ENCODE measurements at places on chromosomes 1 and 21.

GRCh38 chr1:30732277-30732996 lies 9.1 kb upstream of the MATN1 start:
- DNase-seq: no peak

- DNase-seq: no peak
Measured at GRCh38 chr21:35169574-35169973, 120.5 kb upstream of the RUNX1 start.

DNA sequence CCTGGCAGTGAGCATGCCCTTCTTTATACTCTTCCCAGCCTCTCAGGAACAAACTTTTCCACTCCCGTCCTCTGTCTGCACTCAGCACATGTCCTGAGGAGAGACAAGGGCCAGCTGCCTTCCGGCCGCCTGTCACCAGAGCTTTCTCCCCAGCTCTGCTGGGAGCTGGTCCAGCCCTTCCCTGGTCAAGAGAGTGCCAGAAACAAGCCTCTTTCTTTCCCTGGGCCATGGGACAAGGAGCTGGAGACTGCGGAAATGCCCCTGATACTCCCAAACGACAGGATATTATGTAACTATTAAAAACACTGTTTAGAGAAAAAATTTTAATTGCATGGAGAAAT lies 10.4 kb downstream of the LAMB3 start:
- no peak for DNase-seq

DNA sequence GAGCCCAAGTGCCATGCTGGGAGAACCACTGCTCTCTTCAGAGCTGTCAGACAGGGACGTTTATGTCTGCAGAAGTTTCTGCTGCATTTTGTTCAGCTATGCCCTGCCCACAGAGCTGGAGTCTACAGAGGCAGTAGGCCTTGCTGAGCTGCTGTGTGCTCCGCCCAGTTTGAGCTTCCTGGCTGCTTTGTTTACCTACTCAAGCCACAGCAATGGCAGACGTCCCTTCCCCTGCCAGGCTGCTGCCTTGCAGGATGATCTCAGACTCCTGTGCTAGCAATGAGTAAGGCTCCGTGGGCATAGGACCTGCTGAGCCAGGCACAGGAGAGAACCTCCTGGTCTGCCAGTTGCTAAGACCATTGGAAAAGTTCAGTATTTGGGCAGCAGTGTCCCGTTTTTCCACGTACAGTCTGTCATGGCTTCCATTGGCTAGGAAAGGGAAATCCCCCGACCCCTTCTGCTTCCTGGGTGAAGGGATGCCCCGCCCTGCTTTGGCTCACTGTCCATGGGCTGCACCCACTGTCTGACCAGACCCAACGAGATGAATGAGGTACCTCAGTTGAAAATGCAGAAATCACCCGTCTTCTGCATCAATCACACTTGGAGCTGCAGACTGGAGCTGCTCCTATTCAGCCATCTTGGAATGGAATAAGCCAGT lies 31.9 kb downstream of the CYP4B1 start:
- no peak for DNase-seq

- DNase-seq: no peak
Measured at GRCh38 chr1:212987702-212988322, 27.9 kb downstream of the ANGEL2 start.

DNA sequence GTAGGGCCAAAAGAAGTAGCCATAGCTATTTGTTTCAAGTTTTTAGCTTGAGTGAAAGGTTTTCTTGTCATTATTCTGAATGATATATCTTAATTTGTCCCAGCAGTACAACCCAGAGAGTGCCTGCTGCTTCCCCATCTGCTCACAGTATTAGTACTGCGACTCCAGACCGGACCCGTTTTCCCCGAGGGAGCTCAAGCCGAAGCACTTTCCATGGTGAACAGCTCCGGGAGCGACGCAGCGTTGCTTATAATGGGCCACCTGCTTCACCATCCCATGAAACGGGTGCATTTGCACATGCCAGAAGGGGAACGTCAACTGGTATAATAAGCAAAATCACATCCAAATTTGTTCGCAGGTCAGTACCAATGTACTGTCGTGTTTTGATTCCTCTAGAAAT lies 37.2 kb upstream of the C1orf115 start:
- no peak for DNase-seq

- no peak for DNase-seq
Measured at GRCh38 chr21:38631676-38632075, 133.4 kb upstream of the ERG start.

DNA sequence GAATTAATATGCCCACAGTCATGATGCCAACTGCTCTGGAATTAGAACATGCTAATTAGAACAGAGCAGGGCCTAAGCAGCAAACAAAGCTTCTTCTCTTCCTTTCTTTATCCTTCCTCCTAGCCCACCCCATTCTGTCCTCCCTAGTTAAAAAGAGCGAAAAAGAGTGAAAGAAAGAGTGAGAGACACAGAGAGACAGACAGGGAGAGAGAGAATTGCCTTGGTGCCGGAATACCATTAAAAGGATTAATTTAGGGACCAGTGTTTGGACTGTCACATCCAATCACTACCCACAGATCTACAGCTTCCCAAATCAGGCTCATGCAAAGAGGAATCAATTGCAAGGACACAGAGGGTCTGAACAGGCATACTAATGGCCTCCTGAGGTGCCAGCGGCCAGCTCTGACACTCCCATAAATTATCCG lies 7.0 kb downstream of the ERI3 start:
- no peak for DNase-seq

- DNase-seq: no peak
Measured at GRCh38 chr1:14507262-14507661, 91.2 kb upstream of the KAZN start.

DNA sequence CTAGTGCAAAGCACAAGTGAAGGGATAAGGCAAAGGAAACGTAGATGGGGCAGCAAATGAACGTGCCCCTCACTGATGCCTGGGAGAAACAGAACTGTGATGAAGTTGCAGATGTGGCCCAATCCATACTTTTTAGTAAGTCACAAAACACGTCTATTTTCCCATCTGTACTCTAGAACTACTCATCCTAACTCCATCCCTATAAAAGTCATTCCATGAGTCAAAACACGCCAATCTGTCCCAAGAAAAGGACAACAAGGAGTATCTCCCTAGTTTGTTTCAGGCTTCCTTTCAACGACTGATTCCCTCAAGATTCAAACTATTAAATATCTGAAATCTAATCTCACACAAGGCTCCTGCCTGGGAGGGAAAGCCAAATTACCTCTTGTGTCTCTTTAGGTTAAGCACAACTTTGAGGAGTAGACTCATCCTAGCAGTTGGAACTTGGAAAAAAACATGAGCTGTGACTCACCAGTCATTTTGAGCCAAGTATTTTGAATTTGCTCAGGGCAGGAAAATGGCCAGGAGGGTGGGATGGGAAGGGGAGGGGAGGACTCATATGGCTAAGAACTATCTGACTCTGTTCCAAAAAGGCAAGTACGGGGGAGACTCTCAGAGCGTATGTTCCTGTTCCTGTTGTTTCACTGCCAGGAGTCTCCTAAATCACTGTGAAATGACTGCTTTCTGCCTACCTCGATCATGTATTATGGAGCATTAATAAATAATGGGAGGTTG lies 214.5 kb upstream of the CAMK1G start:
- DNase-seq: no peak

GRCh38 chr1:116971258-116971860 lies 30.2 kb upstream of the CD101 start:
- no peak for DNase-seq

DNA sequence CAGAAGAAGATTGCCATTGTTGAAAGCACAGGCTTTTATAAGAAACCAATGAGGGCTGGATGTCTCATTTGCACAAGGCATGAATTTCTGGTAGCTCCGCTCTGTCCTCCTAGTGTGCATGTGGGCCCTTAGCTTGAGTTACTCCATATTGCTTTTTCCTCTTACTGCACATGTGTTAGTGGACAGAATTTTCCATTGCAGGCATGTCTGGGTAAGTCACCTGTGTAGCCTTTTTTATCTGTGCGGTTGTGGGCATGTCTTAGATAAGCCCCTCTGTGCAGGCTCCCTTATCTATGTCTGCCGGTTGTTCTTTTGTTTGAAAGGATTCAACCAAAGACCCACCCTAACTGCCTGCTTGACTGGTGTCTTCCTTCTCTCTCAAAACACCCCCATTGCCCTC lies 7.2 kb upstream of the CLCA1 start:
- DNase-seq: no peak

DNA sequence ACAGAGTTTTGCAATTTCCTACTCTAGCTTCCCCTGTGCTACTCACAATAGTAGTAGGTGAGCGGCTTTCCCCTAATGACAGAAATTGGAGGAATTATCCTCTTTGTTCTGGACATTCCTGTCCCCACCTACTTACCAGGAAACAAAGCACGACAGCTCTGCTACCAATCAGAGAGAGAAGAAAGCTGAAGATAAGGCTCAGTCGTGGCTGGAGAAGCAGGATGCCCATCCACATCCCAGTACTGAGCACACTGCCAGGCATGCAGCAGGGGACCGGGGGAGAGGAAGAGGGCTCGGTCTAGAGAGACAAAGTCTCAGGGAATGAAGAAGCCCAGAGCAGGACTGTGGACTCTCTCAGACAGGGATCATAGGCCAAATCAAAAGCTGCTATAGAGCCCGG lies 134.1 kb upstream of the KRTAP19-8 start:
- DNase-seq: no peak

DNA sequence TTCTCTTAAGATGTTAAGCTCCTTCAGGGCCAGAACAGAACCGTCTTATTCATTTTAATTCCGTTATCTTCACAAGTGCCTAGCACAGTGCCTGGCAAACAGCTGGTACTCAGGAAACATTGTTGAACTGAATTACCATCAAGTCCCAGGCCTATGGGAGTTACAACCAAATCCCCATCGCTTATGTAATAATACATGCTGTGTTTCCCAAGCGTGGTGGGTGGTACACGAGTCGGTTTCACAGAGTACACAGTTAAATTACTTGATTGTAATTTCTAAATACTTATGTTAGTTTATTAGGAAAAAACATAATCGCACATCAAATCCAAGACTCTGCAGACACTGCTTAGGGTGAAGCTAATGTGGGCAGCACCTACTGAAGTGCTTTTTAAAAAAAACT lies 1.0 kb downstream of the ANGEL2 start:
- DNase-seq: peak; percentile 24

GRCh38 chr21:45764792-45765191 lies 121.3 kb downstream of the PCBP3 start:
- no peak for DNase-seq

DNA sequence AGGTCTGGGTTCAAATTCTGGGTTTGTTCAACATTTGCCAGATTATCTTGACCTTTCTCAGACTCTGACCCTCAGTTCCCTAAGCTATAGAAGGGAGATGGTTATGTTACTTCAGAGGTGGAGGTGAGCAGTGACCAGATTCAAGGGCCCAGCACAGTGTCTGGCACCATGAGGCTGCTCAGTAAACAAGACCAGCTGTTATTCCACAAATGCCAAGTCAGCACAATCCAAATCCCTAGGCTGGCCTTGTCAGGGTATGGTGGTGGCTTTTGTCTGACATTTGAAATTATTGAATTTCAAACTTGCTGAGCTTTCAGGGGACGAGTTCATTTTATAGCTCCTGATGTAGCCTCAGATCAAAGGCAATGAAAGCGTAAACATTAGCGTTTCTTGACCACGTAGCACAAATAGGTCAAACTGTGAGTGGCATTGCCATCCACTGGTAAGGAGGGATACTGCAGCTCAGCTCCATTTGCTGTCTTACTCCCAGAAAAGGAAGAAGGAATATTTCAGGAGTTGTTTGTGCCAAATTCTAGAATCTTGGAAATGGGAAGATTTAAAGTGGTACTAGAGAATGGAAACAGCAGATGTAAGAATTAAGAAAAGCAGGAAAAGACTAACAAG lies 94.3 kb upstream of the EDN2 start:
- DNase-seq: peak; percentile 65

DNA sequence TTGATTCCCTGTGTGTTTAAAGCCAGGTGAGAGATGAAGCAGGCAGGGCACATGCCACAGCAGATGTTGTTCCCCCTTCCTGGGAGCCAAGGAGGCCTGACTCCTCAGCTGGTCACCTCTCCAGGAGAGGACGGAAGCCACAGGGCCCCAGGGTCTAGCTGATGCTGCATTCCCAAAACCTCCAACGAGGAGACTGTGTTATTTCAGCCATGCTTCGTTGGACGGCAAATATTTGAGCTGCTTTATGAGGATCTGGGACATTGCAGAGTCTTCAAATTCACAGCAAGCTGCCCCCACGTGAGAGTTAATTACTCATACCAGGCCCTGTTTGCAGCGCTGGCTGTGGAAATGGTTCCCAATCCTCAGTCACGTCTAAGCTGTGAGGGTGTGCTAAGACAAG lies 85.3 kb downstream of the CDC7 start:
- DNase-seq: no peak

DNA sequence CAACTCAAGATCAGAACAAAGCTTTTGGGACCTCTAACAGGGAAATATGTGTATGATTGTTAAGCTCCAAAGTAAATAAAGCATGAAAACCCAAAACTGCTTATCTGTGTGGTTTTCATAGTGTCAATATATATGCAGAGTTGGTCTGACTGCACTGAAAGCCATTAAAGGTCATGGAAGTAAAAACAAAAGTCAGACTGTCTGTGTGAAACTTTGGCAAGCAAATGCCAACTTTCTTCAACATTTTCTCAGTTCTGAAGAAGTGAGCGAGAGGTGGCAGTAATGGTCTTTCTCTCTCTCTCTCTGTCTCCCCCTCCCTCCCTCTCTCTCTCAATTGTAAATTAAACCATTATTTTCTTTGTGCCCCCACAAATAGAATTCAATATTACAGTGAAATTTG lies 100.1 kb upstream of the S1PR1 start:
- peak; percentile 50 for DNase-seq

GRCh38 chr1:174946031-174946430 lies 53.7 kb upstream of the CACYBP start:
- no peak for DNase-seq

- DNase-seq: no peak
Measured at GRCh38 chr1:201229771-201230635, 39.4 kb downstream of the IGFN1 start.

- no peak for DNase-seq
Measured at GRCh38 chr1:212351588-212352362, 62.9 kb downstream of the PACC1 start.

DNA sequence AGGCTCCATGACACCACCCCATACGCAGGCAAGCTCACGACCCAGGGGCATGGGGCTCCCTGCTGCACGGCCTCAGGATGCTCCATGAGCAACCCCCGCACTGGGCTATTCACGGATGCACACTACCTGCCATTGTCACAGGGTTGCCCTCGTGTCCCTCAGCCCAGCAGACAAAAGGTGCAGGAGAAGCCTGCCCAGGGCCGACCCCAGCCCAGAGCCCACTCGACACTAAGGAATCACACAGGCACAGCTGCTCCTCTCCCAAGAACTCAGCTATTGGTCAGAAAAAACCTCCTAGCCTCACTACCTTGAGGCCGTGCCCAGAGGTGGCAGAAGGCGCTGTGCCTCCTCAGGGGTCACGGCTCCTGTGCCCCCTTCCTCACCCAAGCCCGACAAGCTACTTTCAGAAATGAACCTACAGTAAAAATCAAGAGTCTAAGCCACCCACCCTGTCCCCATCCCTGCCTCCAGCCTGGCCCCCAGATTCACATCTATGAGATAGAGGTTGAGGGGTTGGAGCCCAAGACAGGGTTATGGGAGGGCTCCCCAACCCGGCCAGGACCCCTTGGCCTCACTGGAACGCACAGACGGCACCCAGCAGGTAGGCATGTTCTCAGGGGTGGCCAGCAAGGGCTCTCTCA lies 6.4 kb upstream of the SPATC1L start:
- no peak for DNase-seq

GRCh38 chr1:32201011-32201855 lies 838 bp downstream of the CCDC28B start:
- DNase-seq: peak; percentile 77
